Erythroblast (primary cell): ENCODE measurements at places on chromosomes 13 and 19.
A peak's percentile ranks its signal among the peaks of the same experiment; 100 is the strongest.

GRCh38 chr13:25874907-25875306 lies 176.9 kb downstream of the SHISA2 start:
- no peak for DNase-seq

- peak; percentile 88 for DNase-seq
Measured at GRCh38 chr13:32471187-32471922, 43.4 kb upstream of the N4BP2L1 start.

GRCh38 chr13:60501236-60501635 lies 104.2 kb downstream of the TDRD3 start:
- no peak for DNase-seq

GRCh38 chr13:33932769-33933406 lies 114.9 kb downstream of the RFC3 start:
- no peak for DNase-seq

GRCh38 chr19:29668746-29669609 lies 3.7 kb downstream of the PLEKHF1 start:
- no peak for DNase-seq

DNA sequence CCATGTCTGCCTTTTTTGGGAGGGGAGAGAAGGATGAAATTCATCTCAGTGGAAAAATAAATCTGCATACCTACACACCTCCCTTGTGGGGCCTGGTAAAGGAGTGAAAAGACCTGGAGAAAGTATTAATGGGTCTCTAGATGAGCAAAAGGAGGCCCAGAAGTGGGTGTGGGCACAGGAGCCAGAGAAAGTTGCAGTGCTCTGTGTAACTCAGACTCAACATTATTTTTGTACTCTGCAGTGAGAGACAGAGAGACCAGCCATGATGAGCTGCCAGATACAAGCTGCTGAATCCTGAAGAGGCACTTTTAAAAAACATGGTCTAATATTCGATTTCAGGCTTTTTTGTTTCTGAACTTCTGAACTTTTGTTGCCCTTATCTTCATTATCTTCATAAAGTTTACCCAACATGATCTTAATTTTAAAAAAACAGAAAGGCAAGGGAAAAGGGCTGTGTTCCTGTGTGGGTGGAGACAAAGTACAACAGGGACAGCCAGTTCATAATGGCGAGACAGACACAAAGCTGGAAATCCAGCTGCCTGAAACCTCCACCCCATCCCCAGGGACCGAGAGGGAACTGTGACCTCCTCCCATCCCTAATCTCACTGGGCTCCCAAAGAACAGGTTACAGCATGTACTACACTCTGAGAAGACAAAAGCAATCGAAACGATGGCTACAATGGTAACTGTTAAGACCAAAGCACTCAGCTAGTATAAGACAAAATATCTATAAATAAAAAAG lies 77.2 kb downstream of the KLF12 start:
- DNase-seq: no peak

DNA sequence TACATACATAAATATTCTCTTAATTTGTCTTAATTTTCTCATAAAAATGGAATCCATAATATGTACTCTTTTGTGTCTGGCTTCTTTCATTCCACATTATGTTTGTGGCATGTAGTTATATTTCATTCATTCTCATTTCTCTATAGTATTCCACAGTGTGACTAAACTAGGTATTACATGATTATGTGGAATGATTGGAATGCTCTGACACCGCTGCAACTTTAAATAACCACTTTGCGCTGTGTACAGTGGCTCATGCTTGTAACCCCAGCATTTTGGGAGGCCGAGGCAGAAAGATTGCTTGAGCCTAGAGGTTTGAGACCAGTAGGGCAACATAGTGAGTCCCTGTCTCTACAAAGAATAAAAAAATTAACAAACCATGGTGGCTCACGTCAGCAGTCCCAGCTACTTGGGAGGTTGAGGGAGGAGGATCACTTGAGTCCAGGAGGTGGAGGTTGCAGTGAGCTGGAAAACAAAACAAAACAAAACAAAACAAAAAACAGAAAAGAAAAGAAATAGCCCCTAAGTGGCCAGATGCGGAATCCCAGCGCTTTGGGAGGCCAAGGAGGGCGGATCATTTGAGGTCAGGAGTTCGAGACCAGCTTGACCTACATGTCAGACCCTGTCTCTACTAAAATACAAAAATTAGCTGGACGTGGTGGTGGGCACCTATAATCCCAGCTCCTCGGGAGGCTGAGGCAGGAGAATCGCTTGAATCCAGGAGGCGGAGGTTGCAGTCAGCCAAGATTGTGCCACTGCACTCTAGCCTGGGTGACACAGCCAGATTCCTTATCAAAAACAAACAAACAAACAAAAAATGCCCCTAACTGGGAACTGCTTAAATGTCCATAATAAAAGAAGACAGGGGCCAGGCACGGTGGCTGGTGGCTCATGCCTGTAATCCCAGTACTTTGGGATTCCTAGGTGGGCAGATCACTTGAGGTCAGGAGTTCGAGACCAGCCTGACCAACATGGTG lies 8.0 kb upstream of the SAE1 start:
- no peak for DNase-seq

GRCh38 chr13:54486421-54487166 lies 1458.0 kb downstream of the OLFM4 start:
- DNase-seq: no peak

GRCh38 chr19:57803594-57804325 lies 11.0 kb downstream of the ZNF552 start:
- DNase-seq: peak; percentile 66
